ENCODE measurements at places on chromosomes 16 and 17. TPM values are rescaled to one million over a fixed set of nuclear protein-coding genes. Genes with fewer than 3 reads are reported as not detected.

The KRT39 gene
- not detected for polyA plus RNA-seq

The ZNF286A gene
- 6.0 TPM for polyA plus RNA-seq

The NPIPB9 gene
- not detected for polyA plus RNA-seq

The TBC1D26 gene
- 0.10 TPM for polyA plus RNA-seq

The ABCC6 gene
- 11.4 TPM for polyA plus RNA-seq

The HYDIN gene
- polyA plus RNA-seq: 0.35 TPM

The RAC3 gene
- polyA plus RNA-seq: 0.60 TPM

The MT1A gene
- 13.9 TPM for polyA plus RNA-seq

The HOXB5 gene
- polyA plus RNA-seq: 13.9 TPM

The SLC47A1 gene
- 1.2 TPM for polyA plus RNA-seq

The CTRB2 gene
- polyA plus RNA-seq: 17.4 TPM

The NPIPB6 gene
- not detected for polyA plus RNA-seq

The NAGS gene
- polyA plus RNA-seq: 10.9 TPM

The HOXB6 gene
- 6.0 TPM for polyA plus RNA-seq

The NPB gene
- polyA plus RNA-seq: not detected

The UBE2Z gene
- polyA plus RNA-seq: 56.5 TPM

The MT1F gene
- 7.1 TPM for polyA plus RNA-seq

The CA7 gene
- 188 TPM for polyA plus RNA-seq

The KRTAP2-3 gene
- not detected for polyA plus RNA-seq

The MYH11 gene
- polyA plus RNA-seq: 262 TPM

The KRTAP3-2 gene
- polyA plus RNA-seq: not detected

The CACNG3 gene
- not detected for polyA plus RNA-seq

The RSAD1 gene
- polyA plus RNA-seq: 33.6 TPM

The HAGHL gene
- 0.92 TPM for polyA plus RNA-seq
